ENCODE measurements at places on chromosomes 2 and 18.
A peak's percentile ranks its signal among the peaks of the same experiment; 100 is the strongest.

DNA sequence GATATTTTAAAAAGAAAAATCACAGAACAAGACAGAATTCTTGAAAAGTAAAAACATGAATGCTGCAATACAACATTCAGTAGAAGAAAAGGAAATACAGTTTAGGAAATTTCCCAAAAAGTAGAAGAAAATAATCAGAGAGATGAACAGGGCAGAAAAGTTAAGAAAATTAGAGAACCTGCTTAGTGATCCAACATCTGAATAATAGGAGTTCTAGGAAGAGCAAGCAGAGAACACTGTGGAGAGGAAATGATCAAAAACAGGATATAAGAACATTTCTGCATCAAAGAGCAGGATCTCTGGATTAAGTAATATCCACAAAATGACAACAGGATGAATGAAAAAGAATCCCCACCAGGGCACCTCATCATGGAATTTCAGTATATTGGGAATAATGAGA is 8.8 kb upstream of the FHOD3 start:
- DNase-seq: no peak

DNA sequence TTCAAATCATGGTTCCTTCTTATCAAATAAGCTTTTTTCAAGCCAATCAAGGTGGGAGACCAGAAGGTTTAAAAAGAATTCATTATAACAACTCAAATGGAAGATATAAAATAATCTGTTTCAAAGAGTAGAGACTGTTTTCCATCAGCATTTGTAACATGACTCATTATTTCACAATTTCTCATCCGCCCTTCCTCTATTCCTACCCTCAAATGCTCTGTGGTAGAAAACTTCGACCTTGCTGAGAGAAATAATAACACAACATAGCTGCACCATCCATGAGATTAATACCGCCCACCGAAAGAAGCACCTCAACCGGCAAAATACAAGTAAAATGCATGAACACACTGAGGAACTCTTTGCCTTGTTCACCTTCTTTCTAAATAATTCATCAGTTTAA is 2039.2 kb upstream of the CELF4 start:
- DNase-seq: no peak

DNA sequence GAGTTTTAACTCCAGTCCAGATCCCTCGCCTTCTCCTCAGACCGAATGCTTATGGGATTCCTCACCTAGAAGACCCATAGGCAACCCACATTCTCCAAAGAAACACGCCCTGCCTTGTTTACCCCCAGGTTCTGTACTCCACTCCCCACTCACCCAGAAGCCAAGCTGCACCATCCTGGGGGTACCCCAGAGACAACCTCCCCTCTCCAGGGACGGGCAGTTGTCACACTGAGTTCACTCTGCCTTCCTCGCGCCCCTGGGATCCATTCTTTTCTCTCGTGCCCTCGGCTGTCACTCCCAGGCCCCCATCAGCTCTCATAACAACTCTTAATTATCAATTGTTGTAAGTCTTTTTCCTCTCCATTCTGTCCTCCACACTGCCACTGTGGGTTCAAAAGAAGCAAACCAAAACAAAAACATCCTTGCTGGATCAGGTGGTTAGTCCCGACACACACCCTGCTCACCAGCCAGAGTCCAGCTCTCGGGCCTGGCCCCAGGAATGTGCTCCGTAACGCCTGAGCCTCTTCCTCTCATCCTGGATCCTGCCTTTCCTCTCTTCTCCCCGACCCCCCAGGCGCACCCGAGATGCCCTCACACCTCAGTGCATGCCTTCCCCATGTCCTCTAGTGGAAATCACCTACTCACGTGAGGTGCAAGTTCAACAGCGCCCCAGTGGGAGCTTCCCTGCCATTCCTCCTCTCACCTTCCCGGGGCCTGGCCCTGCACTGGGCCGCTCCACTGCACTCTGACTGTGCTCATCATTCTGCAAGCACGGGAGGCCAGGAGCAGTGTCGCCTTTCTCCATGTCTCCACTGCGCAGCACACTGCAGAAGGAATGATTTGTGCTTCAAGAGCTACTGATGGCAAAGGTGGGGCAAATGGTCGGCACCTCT is 20.7 kb downstream of the COX7A2L start:
- DNase-seq: no peak

GRCh38 chr2:158575051-158575635 is 118.4 kb downstream of the PKP4 start:
- DNase-seq: no peak

DNA sequence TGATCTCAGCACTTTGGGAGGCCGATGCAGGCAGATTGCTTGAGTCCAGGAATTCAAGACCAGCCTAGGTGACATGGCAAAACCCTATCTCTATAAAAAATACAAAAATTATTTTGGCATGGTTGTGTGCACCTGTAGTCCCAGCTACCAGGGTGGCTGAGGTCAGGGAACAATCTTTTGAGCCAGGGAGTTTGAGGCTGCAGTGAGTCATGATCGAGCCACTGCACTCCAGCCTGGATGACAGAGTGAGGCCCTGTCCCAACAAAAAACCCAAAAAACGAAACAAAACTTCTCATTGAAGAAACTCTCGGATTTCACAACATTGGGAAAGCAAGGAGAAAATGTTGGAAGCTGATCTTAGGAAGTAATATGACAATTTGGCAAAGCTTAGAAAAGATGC is 317.3 kb upstream of the MGAT5 start:
- DNase-seq: no peak

DNA sequence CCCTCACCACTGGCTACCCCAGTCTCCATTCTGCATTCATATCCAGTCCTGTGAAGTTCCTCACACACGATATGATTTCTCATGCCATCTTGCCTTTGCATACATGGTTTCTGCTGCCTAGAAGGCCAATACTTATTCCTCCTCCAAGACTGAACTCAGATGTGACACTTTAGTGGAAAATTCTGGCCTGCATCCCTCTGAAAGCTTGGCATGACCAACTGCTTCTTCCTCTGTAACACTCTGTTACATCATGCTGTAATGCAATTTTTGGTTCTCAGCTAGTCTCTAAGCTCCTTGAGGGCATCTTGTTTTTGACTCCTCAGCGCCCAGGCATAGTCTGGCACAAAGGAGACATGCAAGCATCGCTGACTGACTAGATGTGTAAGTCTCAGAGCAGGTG is 12.6 kb downstream of the FAM161A start:
- DNase-seq: no peak

- DNase-seq: no peak
Measured at GRCh38 chr18:24485681-24486080, 25.2 kb downstream of the HRH4 start.

- no peak for DNase-seq
Measured at GRCh38 chr2:3706892-3707291, 3.5 kb downstream of the DCDC2C start.

GRCh38 chr2:29000481-29000880 is 19.4 kb downstream of the TOGARAM2 start:
- DNase-seq: peak; percentile 61

GRCh38 chr2:197777823-197778407 is 7.2 kb downstream of the BOLL start:
- no peak for DNase-seq

DNA sequence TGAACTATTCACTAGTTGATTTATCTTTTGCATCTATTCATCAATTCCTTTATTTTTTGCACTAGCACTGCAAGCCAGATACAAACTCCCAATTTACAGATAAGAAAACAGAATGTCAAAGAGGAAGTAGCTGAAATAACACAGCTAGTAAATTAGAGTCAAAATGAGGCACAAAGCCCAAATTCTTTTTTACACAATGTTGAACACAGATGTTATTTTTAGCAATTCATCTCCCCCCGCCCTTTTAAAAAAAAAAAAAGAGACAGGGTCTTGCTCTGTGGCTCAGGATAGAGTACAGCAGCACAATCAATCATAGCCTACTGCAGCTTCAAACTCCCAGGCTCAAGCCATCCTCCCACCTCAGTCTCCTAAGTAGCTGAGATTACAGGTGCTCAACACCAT is 127.8 kb downstream of the CCBE1 start:
- no peak for DNase-seq

GRCh38 chr2:10846110-10846861 is 33.7 kb upstream of the PDIA6 start:
- DNase-seq: no peak

- no peak for DNase-seq
Measured at GRCh38 chr2:37156071-37156856, 516 bp downstream of the EIF2AK2 start.

DNA sequence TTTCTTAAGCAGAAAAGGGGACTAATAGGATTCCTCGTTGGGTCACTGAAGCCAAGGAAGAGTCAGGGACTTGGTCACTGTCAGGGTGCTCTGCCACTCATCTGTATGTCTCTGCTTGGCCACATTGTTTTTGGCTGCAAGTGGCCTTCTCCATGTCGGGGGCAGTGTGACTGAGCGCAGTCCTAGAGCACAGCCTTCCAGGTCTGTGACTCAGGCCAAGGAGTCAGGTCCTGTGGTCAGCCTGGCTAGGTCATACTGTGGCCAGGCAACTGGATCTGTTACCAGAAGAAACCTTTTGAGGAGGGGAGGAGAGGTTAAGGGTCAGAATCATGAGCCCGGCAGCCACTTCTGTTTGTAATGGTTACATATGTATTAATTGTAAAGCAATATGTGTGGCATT is 61.3 kb downstream of the GALNT1 start:
- DNase-seq: no peak

- DNase-seq: no peak
Measured at GRCh38 chr2:64273524-64274398, 129.5 kb upstream of the PELI1 start.

- no peak for DNase-seq
Measured at GRCh38 chr2:28252311-28252710, 140.3 kb upstream of the FOSL2 start.

GRCh38 chr2:150919901-150920300 is 341.8 kb downstream of the RBM43 start:
- no peak for DNase-seq

DNA sequence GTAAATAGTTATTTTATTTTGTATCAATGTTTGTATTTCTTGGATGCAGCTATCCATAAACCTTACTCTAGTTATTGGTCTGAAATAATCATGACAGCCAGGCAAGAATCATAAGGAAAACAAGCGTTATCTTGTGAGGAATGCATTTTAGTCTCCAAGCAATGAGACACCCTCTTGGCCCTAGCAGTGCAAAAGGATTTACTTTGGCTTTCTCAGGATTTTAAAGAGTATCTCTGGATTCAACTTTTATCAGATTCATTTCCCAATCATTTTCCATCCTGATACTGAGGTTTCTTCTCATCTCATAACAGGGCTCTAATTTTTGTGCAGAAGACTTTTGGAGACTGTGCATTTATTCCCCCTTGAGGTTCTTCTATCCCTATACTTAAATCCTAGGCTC is 480.8 kb downstream of the TMX3 start:
- DNase-seq: no peak

DNA sequence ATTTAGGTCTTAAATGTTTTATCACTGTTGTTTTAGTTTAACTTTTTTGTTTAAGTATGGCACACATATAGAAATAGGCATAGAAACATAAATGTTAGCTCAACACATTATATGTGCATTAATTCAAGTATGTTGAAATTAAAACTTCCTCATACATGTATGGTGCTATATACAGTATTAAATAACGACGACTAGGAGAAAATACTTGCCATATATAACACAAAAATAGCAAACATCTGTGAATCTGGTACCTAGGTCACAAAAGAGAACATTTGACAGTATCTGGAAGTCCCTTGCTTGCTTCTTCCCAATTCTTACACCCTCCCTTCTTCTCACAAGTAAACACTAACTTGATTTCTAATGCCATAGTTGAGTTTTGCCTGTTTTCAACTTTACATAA is 38.4 kb downstream of the ZNF638 start:
- DNase-seq: no peak

DNA sequence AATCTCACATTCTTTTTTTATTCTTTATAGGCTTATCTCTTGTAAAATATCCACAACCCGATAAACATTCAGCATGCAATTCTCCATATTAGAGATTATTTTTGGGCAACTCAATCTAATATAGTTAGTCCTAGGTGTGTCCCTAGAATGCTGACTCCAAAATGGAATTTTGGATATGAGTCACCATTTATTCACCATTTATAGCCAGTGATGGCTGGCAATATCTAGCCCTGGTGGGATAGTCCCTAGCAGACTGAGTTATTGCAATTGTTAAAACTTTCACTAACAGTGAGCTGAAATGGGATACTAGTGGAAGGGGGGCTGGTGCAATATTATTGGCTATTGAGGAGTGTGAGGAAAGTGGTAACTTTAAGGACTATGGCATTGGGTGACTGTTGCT is 401.6 kb downstream of the SLC4A3 start:
- no peak for DNase-seq

GRCh38 chr18:80033181-80034067 is 810 bp upstream of the RBFA start:
- DNase-seq: peak; percentile 74

DNA sequence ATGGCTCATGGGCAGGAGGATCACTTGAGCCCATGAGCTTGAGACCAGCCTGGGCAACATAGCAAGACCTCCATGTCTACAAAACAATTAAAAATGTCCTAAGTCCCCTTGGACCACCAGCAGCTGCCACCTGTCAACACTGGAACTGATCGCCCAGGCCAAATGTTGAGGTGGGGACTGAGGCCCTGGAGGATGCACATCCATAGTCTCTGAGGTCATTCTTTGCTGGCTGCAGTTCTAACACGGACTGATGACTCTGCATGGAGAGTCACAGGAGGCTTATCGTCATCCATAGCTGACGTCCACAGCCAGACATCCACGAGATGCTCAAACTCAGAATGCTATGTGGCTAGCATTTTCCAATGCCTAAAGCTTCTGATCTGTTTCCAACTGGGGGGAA is 151.3 kb downstream of the BCL2 start:
- DNase-seq: no peak

DNA sequence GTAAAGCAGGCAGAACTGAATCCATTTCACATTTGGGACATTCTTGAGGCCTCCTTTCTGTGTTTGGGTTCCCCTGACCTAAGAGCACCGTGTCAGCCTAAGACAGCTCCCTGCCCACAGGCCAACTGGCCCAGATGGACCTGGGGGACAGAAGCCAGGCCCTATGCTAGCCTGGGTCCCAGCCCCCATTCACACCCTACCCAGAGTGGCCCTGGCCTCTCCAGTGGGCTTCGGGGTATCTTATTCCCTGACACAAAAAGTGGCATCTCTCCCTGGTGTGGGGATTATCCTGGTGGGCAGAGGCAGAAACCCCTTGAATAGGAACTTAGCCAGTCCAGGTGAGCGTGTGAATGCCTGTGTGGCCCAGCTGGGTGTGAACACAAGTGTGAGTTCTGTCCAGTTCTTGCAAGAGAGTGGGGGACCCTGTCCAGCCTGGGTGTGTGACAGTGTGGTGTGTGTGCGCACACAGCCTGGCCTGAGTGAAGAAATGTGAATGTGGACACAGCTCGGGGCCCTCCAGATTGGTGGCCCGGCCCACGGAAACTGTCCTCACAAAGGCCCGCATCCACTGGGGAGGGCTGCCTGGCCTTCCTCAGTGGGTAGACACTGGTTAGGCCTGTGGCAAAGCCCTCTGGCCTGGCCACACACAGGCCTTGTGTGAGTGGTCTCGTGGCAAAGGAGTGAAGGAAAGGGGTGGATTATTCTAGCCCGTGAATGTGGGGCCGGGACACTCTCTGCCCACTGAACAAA is 63.0 kb upstream of the HAAO start:
- DNase-seq: no peak

- no peak for DNase-seq
Measured at GRCh38 chr18:36045241-36045991, 21.9 kb downstream of the RPRD1A start.

- no peak for DNase-seq
Measured at GRCh38 chr2:204258890-204259289, 286.4 kb upstream of the PARD3B start.

Measured in CD8-positive, alpha-beta memory T cell (primary cell).